ENCODE measurements at places on chromosomes 16 and 17. TPM values are rescaled to one million over a fixed set of nuclear protein-coding genes. Genes with fewer than 3 reads are reported as not detected.

- no peak for DNase-seq
Measured at GRCh38 chr17:77887110-77887463, 71.4 kb upstream of the TNRC6C start.

DNA sequence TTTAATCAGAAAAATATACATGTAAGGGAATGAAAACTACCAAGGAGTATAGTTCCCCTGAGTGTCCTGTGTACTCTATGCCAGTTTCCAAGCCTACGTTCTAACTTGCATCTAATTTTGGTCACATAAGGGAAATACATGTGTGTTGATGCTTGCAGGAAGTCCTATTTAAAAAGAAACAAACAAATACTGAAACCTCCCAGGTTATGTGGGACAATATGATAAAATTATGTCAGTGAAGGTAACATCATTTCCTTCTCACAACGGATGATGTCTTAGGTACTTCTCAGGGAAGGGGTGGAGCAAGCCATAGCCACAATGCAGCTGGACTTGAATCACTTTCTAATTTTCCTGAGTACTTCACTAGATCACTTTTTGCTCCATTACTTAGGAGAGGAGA is 115.9 kb downstream of the ZFHX3 start:
- no peak for DNase-seq

The CCL8 gene
- not detected for total RNA-seq

GRCh38 chr17:59046192-59046591 is 60.5 kb downstream of the TRIM37 start:
- no peak for DNase-seq

The CHST4 gene
- total RNA-seq, result 0.17 TPM
